HuH-7 (cell line): ENCODE measurements at places on chromosomes 6 and 20.

- DNase-seq, result no peak
These were observed 14.2 kb upstream of the FOXQ1 start for GRCh38 chr6:1297746-1298145.

DNA sequence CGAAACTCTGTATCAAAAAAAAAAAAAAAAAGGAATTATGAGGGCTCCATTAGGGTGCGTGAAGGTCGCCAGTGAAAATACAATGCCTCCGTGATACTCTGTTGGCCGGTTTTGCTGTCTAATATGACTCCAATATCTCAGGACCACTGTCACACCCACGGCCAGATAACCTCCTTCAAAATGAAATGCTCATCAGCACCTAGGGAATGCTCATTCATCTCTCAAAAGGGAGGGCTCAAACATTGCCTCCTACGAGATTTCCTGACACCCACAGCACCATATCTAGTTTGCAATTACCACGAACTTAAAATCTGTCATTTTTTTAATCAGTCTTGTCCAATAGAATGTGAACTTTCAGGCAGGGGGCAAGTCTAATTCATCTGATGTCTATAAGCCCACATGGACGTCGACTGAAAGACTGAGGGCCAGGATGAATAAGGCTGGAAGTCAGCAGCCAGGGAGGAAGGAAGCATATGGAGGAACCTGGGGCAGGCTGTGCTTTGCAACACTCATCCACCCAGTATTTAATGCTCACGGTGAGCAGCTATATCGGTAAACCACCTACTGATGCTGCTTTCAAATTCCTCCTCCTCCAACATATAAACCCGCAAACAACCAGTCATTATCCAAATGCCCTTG, 42.8 kb downstream of the MAP3K5 start:
- DNase-seq, result no peak

- no peak for DNase-seq
These were observed 1307.5 kb downstream of the GRIK2 start for GRCh38 chr6:102701019-102701418.

DNA sequence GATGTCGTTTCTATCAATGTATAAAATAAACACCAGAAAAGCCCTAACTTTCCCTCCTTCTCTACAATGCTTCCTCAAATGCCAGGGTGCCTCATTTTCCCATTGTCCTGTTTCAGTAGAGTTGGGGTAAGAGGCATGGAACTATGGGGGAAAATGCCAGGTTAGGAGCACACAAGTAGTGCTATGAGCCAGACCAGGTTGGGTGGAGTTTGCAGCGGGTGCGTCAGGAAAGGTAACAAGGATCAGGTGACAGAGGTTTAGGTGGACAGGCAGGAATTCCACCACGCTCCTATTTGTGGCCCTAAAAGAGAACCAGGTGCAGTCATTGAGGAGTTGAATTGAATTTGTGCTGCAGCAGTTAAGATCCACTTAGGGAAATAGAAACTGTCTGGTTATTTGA, 36.5 kb downstream of the SYTL3 start:
- no peak for DNase-seq

DNA sequence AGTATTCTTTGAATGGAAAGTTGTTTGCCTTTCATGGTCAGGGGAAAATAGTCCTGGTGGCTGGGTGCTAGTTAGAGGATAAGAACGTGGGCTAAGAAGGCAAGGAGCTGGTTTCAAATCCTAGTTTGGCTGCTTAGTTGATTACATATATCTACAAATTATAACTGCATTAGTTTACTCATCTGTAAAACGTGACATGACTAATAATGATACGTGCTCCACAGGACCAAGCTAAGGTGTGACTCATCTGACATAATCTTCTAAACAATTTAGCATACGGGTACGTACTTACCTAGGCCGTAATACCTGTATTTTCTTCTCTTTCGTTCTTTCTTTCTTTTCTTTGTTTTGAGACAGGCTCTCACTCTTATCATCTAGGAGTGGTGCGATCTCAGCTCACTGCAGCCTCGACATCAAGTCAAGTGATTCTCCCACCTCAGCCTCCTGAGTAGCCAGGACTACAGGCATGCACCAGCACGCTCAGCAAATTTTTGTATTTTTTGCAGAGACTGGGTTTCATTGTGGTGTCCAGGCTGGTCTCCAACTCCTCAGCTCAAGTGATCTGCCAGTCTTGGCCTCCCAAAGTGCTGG, 1274.2 kb upstream of the GJE1 start:
- no peak for DNase-seq
